Activated CD8-positive, alpha-beta memory T cell treated with anti-CD3 and anti-CD28 coated beads for 4 hours (primary cell): ENCODE measurements at places on chromosomes 4 and X.

- no peak for DNase-seq
These were observed 41.4 kb upstream of the USP9X start for GRCh38 chrX:41043674-41044345.

- no peak for DNase-seq
These were observed 2.0 kb downstream of the ZFX start for GRCh38 chrX:24151513-24151912.

- DNase-seq, result no peak
These were observed 17.1 kb upstream of the TLR1 start for GRCh38 chr4:38821739-38822138.

DNA sequence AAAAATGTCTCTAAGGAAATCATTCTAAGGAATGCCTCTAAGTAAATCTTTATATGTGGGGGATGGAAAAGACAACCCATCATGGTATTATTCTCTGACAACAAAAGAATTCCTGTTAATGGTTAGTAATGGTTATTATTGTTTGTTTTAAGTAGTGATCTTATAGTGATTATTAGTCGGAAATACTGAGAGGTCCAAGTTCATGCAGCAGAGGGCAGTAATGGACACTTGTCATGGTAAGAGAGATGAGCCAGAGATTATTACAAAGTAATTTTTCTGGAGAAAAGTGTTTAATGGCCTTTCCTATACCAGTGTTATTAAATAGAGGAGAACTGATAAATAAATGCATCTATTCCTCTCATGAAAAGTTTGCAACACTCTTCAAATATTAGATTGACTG, 8.1 kb upstream of the DKK2 start:
- DNase-seq, result no peak

- DNase-seq, result no peak
These were observed 76.2 kb upstream of the PLAC1 start for GRCh38 chrX:134734466-134734952.

DNA sequence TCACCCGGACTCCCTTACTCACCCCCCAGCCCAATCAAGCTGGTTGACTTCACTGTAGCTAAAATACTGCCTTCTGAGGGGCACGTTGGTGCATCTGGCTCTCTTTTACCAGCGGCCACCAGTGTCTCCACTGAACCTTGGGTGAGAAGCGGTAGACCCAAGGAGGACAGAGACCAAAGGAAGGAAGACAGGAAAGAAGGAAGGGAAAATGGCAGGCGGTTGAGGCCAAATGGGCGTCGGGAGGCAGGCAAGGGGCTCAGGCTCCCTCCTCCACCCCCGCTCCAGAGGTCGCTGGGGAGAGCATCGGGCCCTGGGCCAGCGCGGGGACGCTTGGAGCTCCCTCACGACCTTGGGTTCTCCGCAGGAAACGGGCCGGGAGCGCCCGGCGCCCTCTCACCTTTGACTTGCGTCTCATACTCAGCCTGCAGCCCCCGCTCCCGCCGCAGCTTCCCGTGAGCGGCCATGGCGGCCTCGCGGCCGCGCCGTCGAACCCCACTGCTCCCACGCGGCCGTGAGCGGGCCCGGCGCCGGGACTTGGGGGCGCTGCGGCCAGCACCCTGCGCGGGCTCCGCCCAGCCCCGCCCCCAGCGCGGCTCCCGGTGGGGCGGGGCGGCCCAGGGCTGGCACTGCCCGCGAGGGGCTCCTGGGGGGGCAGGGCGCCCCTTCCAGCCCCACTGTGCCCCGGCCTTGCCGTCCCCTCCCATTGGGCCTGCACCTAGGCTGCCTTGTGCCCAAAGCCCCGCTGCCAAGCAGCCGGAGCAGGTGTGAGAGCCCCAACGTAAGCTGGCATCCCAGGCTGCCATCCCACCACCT, at the start of gene ARHGAP4:
Gene ARHGAP4, minus strand, starts transcription at position 526 of the 813 bp plus-strand sequence. Its CDS starts 62 bp downstream, at position 464.
- DNase-seq, result no peak

DNA sequence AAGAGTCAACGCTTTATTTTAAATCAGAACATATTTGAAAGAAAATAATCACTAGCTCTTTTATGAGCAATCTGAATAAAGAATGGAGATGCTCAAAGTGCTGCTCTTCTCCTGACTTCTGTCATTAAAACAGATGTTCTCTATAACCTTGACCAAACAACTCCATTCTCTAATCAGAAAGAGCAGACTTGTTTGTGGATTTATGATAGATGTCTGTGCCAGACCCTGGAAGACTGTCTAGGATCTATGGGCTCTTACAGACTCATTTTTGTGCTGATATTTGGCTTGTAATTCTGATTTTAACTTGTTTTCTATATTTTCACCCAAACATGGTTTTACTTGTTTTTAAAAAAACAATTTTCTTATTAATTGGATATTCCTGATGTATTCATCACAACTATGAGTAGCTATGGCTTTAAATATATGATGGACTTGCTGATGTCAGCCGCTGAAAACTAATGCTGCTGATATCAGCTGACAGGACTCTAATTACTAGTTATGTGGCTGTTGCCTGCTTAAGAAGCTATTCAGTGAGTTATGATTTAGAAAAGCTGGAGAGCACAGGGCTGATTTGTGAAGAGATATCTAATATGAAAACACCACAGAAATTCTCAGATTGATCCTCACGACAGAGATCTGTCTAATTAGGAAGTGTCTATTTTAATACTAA, 31.6 kb upstream of the MAML3 start:
- no peak for DNase-seq

GRCh38 chrX:55342533-55343501, 78.1 kb upstream of the PAGE3 start:
- DNase-seq, result no peak

DNA sequence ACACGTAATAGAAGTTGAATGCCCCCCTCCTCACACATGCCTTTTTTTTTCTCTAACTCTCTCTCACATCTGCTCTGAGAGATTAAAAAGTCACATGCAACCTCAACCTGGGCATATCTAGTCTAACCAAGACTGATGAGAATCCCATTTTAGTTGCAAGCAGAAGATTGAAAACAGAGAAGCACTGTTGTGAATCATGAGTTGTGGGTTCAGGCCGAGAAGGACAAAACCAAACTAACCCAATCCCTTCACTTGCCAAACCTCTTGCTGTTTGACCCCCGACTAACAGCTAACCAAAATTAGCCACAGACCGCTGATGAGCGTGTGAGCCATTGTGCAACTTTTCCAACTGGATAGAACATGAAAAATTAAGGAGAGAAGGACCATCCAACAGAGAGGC, 31.8 kb downstream of the CXCL1 start:
- no peak for DNase-seq

DNA sequence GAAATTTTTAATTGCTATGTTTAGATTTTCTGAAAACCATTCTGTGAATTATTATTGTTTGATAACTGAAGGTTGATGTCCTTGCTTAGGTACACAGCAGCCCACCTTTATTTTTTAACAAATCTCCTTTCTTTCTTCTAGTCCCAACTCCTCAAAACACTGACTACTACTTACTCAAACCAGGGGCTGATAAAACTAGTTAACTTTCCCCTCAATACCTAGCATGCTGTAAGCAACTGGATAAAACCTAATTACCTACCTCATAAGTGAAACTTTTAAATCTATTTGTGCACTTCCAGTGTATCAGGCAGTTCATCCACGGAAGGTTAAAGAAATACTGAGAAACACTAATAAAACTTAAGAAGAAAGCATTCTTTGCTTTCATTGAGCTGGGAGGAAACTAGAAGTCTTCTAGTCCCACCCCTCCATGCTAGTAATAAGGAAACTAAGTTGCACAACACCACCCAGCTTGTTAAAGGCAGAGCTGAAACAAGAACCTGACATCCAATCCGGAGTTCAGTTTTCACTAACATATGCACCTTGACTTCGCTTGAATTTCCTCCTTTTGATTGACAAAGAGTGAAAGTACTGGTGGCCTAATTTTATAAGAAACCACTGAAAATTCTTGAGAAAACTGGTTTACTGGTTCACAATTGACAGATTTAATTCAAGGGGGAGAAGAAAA, 180.2 kb upstream of the TET2 start:
- no peak for DNase-seq

GRCh38 chrX:13266641-13267345, 53.1 kb downstream of the ATXN3L start:
- DNase-seq, result no peak

- no peak for DNase-seq
These were observed 37.3 kb downstream of the APLN start for GRCh38 chrX:129617420-129617819.

GRCh38 chr4:89212666-89213381, 94.8 kb downstream of the GPRIN3 start:
- DNase-seq, result no peak

GRCh38 chrX:74509989-74510388, 88.7 kb downstream of the SLC16A2 start:
- DNase-seq, result no peak

DNA sequence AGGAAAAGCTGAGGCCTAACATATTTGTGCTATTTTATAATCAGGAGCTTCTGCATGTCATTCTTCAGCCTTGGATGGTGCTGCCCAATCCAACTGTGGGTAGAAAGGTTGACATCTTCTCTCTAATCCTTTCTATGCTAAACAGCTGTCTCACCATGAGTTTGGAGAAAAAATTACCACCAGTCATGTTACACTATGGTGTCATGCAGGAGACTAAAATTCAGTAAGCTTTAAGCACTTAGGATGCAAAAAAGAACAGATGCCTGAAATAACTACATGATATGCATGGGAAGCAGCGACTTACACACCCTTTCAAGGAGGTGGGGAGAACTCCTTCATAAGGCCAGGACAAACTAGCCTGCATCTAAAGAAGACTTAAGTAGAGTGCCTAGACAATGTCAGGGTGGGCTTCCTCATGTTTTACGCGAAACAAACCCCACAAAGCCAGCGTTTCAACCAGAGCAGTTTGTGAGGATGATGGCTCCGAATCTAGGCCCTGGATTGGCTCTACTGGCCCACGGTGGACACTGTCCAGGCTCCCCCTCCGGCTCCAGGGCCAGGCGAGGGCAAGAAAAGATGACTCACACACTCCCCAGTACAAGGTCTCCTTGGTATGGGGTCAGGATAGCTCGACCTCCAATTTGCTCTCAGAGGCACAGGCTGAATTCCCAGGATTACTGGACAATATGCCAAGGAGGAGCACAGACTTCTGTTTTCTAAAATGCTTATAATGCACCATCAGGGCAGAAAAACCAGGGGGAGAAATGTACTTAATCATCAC, 45.1 kb downstream of the STX18 start:
- DNase-seq, result no peak

DNA sequence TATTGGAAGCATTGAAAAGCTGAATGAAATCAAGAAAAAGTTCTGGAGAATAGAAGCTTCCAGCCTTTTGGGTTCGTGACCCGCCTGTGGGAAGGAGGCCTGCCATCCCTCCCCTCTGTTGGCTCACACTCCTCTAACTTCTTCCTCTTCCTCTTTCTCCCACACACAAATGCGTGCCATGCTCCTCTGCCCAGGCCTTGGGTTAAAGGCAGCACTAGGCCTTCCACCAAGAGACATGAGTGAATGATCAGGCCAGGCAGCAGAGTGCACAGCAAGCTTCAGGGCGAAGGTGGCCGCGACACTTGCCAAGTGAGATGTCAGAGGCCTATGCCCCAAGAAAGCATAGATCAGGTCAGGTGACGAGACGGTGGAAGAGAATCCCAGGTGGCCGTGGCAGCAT, 38.4 kb downstream of the FAM193A start:
- no peak for DNase-seq

DNA sequence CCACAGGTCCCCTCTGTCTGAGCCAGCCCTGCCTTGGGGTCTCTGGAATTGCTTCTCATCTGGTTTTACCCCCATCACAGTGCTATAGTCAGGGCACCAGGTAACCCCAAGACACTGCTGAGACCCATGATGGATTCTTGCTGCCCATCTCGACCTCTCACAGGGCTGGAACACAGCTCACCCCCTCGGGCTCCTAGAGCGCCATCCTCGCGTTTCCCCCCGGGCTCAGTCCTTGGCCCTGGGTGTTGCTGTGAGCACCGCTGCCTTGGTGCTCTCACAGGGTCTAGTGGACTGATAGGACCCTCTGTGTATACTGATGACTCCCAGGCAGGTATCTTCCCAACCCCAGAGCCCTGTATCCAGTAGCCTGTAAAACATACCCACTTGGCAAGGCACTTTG, 8.8 kb downstream of the MAEA start:
- DNase-seq, result no peak

DNA sequence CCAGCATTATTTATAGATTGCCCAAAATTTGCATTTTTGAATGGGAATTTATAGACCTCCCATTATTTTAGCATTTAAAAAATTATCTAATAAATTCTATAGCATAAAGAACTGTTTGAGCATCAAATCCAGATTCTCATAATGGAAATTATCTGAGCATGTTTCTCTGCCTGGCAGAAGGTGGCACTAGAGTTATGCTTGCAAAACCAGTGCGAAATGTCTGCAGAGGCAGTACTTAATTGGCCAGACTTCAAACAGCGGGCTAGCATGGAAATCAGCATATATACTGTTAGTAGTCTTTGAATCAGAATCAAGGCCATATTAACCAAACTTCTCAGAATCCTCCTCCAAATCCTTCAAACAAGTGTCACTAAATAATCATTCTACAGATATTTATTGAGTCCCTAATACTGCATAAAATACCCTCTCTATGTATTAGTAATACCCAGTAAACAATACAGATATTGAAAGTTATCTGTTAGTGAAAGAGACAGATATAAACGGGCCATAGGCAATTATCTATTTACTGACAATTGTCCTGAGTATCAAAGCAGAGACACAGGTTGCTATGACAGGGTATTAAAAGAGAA, 78.7 kb upstream of the DCLK2 start:
- no peak for DNase-seq

- no peak for DNase-seq
These were observed 1003.5 kb upstream of the LCORL start for GRCh38 chr4:19025031-19025430.

DNA sequence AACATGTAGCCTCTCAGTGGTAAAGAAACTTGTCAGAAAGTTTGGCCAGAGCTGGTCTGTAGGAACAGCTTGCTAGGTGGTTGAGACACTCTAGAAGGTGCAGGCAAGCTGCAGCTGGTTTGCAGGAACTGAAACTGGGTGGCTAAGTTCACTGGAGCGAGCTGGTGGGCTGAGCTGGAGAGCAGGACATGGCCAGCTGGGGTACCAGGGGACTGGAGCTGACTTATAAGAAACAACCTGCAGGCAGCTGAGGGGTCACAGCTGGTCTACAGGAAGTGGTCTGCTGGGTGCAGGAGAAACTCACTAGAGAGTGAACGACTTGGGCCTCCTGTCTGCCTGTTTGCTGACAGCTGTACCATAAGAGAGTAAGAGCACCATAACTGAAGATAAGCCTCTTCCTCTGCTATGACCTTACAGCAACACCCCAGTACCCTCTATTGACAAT, 157.1 kb upstream of the LNX1 start:
- DNase-seq, result no peak

DNA sequence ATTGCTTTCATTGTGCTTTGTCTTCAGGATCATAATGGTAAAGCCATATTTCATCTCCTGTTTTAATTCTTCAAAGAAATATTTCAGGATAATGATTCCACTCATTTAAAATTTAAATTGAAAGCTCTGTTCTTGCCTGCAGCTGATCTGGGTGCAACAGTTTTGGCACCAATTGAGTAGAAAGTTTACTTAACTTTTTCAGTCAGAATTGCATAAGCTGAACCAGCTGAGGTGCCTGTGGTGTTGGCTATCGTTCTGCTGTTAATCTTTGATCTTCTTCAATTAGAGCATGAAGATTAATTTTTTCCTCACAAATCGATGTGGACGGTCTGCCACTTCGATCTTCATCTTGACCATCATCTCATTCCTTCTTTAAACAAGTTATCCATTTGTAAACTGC, 49.6 kb downstream of the MAGEB16 start:
- DNase-seq, result no peak
